ENCODE measurements at places on chromosomes 6 and 20.
A peak's percentile ranks its signal among the peaks of the same experiment; 100 is the strongest.

DNA sequence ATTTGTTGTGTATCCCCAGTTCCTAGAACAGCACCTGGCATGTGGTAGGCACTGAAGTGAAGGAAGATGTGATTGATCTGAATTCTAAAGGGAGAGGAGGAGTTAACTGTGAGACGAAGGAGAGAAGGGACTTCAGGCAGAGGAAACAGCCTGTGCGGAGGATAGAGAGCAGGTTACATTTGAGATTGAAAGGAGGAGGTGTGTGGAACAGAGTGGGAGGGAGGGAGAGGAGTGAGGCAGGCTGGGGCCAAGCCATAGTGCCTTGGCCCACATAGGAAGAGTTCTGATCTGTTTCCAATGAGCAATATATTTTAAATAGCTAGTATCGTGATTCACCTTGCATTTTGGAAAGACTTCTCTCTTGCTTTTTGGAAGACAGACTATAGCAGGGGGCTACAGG, 13.9 kb upstream of the MROH8 start:
- no peak for DNase-seq

GRCh38 chr20:21826976-21827375, 121.5 kb downstream of the PAX1 start:
- no peak for DNase-seq

- DNase-seq = peak; percentile 64
Measured at GRCh38 chr20:31606804-31607639, 1.9 kb downstream of the ID1 start.

GRCh38 chr6:144697369-144697760, 412.2 kb downstream of the UTRN start:
- DNase-seq = no peak

GRCh38 chr6:80477591-80477990, 371.1 kb downstream of the BCKDHB start:
- peak; percentile 66 for DNase-seq

Measured in fibroblast of skin of scalp (primary cell).